HFFc6 (cell line): ENCODE measurements at places on chromosomes 5 and 9. TPM values are rescaled to one million over a fixed set of nuclear protein-coding genes. Genes with fewer than 3 reads are reported as not detected.

DNA sequence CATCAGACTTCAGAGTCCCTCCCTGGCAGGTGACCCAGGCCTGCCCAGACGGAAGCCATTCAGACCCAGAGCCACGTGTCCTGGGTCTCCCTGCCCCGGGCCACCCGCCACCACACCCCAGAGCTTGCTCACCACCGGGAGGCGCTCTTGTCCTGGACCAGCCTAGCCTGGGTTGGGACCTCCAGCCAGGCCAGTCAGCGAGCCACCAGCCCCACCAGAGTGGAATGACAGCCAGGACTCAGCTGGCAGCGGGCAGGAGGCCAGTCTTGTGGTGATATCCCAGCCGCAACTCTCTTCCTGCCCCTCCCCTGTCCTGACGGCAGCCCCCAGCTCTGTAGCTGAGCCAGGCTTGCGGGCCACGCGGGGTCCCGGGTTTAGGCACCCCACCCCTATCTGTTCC, 1.7 kb upstream of the PTGDS start:
- DNase-seq, result no peak

GRCh38 chr5:9069650-9070049, 476.2 kb downstream of the SEMA5A start:
- no peak for DNase-seq

GRCh38 chr5:177023303-177023664, 788 bp downstream of the ZNF346 start:
- no peak for DNase-seq

- DNase-seq, result no peak
Observed at GRCh38 chr5:87007737-87008136, 259.9 kb upstream of the RASA1 start.

- no peak for DNase-seq
Observed at GRCh38 chr5:2892466-2893000, 141.1 kb upstream of the IRX2 start.

GRCh38 chr5:151051066-151051930, 29.5 kb downstream of the TNIP1 start:
- peak; percentile 69 for DNase-seq

GRCh38 chr9:16871336-16872151, 1.1 kb upstream of the BNC2 start:
- DNase-seq, result peak; percentile 70

DNA sequence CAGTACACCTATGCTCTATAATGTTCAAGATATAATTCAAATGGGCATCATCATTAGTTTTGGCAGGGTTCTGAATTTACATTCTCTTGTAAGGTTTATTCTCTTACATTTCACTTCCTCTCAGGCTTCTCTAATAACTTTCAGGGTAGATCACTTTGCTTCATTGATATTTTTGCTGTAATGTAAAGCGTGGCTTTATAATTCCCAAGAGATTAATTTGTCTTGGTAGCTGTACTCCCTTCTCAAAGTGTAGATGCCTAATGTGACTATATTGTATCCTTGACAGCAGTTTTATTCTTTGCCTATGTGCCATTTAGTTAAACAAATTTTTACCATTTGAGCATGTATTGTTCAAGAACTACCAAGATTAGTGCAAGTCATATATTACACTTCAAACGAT, 889.1 kb downstream of the TAF11L14 start:
- DNase-seq, result no peak

GRCh38 chr9:131410044-131410491, 16.2 kb downstream of the PRRC2B start:
- DNase-seq, result no peak

GRCh38 chr9:118058227-118058626, 354.0 kb downstream of the TLR4 start:
- no peak for DNase-seq

DNA sequence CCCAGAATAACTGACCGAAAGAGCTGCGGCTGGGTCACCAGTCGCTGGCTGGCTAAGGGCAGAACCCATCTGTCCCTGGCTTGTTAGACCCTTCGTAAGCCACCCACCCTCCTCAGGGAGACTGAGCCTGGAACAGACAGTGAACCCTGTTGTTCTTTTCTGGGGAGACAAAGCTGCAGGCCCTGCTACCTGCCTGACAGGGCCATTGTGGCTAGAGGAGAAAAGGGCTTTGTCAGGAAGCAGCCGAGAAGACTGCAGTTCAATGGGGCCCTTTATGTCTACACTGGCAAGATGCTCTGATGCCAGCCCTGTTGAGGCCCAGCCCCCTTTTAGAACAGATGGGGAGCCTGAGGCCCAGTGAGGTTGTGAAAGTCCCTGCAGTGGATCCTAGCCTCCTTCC, 3.7 kb upstream of the NIPAL4 start:
- DNase-seq, result no peak

DNA sequence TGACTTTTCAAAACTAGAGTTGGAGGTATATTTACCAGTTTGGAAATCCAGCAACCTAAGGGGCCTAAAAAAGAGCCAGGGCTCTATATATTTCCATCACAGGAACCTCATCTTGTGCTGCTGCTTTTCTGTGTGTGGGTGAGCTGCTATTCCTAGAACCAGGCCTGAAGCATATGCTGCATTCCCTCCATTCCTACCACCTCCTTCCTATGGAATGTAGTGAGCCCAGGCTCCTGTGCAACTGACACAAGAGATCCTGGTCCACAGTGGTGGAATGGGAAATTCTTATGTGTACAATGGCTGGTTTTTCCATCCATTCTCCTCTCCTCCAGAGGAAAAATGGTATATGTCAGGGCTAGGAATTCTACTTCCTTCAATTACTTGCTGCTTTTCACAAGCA, 39.1 kb downstream of the SPEF2 start:
- peak; percentile 51 for DNase-seq

GRCh38 chr9:27792971-27793689, 219.8 kb upstream of the C9orf72 start:
- no peak for DNase-seq

DNA sequence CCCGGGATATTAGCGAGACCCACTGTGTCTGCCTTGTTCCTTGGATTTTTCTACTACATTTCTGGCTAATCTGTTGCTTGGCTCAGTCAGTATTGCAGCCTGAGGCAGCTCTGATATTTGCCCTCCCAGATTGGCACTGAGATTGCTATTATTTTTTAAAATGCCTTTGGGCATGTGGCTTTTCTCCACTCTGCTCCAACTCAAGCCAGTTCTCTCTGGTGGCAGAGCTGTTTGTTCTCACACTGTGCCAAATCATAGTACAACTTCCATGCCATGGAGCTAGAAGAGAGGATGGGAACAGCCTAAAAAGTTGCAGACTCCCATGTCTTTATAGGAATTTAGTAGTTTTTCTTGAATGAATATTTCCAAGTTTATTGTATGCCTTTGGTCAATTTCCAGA, 155.9 kb upstream of the ATP10B start:
- DNase-seq, result no peak

DNA sequence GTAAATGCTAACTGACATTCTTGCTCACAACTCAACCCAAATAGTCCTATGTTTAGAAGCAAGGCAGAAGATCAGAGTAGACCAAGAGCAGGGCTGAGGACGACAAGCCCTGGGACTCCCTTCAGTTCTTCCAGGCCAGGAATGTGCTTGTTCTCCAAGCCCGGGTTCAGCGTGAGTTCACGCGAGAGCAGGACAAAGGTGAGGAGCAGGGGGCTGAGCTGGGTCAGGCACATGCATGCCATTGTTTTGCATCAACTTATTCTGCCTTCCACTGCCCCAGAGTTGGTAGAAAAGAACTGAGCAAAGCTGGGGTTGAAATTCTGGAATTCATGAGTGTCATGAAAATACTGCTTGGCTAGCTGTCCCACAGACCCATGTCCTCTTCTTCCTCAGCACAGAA, 206.5 kb downstream of the PAX5 start:
- DNase-seq, result no peak

- no peak for DNase-seq
Observed at GRCh38 chr5:59180515-59180914, 597.6 kb downstream of the RAB3C start.

DNA sequence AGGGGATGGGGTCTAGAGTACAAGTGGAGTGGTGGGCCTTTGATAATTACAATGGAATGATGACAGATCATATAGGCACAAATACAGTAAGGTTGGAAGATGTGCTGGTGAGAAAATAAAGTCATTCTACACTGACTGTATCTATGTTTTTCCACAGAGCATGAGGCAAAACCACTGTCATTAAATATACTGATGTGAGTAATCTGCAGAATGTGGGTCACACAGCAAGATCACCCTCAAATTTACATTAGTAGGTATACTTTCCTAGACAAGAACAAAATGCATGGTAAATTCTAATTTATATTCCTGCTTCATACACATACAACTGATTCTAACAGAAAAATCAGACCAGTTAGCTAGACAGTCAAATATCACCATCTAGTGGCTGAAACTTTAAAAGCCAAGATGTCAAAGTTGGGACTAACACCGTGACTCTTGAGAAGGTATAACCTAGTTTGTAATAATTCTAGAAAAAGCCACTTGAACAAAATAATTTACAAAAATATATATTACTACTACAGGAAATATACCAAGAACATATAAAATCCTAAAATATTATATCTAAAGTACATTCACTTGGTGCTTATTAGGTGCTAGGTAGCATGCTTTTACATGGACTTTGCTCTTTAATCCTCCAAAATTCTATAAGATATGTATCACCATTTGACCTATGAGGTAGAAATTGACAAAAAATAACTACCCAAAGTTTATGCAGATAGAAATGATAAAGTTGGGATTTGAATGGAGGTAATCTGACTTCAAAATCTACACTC, 19.5 kb downstream of the TTC33 start:
- DNase-seq, result peak; percentile 72

GRCh38 chr9:70761139-70761670, 346.7 kb upstream of the KLF9 start:
- no peak for DNase-seq

GRCh38 chr5:143312822-143313221, 90.7 kb downstream of the NR3C1 start:
- DNase-seq, result no peak

DNA sequence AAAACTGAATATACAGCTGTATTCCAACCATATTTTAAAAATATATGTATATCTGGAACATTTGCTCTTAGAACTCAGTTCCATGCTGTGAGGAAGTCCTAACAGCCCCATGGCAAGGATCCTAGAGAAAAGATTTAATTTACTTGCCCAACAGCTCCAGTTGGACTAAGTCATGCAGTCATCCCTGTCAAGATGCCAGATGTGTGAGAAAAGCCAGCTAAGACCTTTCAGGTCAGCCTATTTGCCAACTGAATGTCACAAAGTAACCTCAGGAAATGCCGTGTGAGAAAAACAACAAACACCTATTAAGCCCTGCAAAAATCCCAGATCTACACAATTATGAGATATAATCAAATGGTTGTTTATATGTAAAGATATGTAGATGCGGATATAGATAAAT, 416.3 kb downstream of the NR2F1-AS1 start:
- peak; percentile 78 for DNase-seq

GRCh38 chr5:31408814-31409213, 123.1 kb downstream of the DROSHA start:
- peak; percentile 69 for DNase-seq

DNA sequence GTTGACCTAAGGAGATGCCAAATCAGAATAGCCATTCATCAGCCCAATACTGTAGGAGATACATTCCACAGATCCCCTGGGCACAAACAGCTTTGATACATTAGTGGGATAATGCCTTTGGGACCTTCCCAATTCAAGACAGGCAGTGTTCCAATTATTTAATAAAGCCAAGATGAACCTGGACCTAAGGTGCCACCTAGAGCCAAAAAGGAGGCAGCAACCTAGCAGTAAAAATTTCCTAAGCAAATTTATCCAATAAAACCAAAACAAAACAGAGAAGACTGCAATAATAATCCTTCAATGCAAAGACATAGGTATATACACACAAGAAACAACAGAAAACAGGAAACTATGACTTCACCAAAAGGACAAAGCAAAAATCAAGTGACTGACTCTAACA, 253.0 kb downstream of the HINT1 start:
- no peak for DNase-seq

DNA sequence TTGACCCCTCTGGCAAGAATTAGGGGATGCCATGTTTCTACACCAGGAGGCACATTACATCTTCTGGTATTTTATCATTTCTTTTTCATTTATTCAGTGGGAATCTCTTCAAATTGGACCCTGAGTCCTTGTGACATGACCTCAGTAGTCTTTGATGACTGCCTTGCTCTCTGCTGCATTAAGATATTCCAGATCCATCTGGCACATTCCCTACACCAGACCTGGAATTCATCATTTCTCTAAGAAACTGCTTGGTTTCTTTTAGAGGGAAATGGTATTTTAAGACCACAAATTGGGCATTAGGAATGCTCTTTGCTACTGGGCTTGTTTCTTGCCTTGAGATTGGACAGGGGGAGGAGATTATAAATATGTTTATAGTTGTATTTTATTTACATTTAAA, 61.0 kb downstream of the GALNT10 start:
- no peak for DNase-seq

- DNase-seq, result no peak
Observed at GRCh38 chr9:125890826-125891225, 143.7 kb downstream of the PBX3 start.

- DNase-seq, result no peak
Observed at GRCh38 chr5:15737871-15738664, 238.1 kb downstream of the FBXL7 start.

DNA sequence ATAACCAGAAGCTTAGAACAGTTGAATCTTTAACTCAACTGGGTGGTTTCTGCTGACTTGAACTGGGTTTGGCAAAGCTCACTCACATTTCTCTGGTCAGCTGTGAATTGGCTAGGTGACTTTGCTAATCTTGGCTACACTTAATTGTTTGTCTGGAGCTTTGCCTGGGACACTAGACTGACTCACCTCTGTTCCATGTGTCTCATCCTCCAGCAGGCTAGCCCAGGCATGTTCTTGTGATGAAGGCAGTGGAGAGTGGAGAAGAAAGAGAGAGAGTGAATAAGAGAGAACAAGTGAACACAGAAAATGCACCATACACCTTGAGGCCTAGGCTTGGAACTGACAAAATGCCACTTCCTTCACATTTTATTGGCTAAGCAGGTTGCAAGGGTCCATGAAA, 32.6 kb downstream of the SPATA31D1 start:
- peak; percentile 95 for DNase-seq

- no peak for DNase-seq
Observed at GRCh38 chr9:19199012-19199411, 31.5 kb upstream of the DENND4C start.

GRCh38 chr5:169272111-169272510, 28.8 kb downstream of the SLIT3 start:
- no peak for DNase-seq

ADAMTS16 gene
- total RNA-seq, result 0.50 to 0.62 TPM in 2 of 3 replicates, not detected in the other

IL9 gene
- not detected in 3 replicates for total RNA-seq

IL4 gene
- total RNA-seq, result not detected in 3 replicates

SH3PXD2B gene
- 12.9 to 26.8 TPM (median 14.1 TPM) in 3 replicates for total RNA-seq

PCSK5 gene
- 0.21 to 0.27 TPM (median 0.24 TPM) in 3 replicates for total RNA-seq

BOD1 gene
- total RNA-seq, result 50.3 to 52.4 TPM (median 51.9 TPM) in 3 replicates

FSTL4 gene
- total RNA-seq, result not detected in 3 replicates

MAN2A1 gene
- 41.2 to 55.2 TPM (median 48.4 TPM) in 3 replicates for total RNA-seq

OR1Q1 gene
- total RNA-seq, result not detected in 3 replicates

SPATA31D4 gene
- total RNA-seq, result not detected in 3 replicates

ADGRD2 gene
- not detected in 3 replicates for total RNA-seq

FCN2 gene
- total RNA-seq, result not detected in 3 replicates

SPOCK1 gene
- 111 to 174 TPM (median 127 TPM) in 3 replicates for total RNA-seq

SAPCD2 gene
- total RNA-seq, result 7.4 to 15.6 TPM (median 11.4 TPM) in 3 replicates

FGF18 gene
- total RNA-seq, result not detected in 3 replicates

SLC6A7 gene
- total RNA-seq, result not detected in 3 replicates

PRR7 gene
- 10.6 to 17.1 TPM (median 16.7 TPM) in 3 replicates for total RNA-seq

ADAMTS13 gene
- total RNA-seq, result 0.86 to 1.4 TPM (median 0.96 TPM) in 3 replicates

ADAMTS2 gene
- 31.2 and 33.7 TPM in 2 replicates for total RNA-seq
